ENCODE measurements at places on chromosomes 7 and 10.

GRCh38 chr7:75921479-75921878, 6.5 kb downstream of the POR start:
- no peak for DNase-seq

- DNase-seq, result no peak
These were observed 180.3 kb downstream of the NPSR1 start for GRCh38 chr7:34838329-34838728.

DNA sequence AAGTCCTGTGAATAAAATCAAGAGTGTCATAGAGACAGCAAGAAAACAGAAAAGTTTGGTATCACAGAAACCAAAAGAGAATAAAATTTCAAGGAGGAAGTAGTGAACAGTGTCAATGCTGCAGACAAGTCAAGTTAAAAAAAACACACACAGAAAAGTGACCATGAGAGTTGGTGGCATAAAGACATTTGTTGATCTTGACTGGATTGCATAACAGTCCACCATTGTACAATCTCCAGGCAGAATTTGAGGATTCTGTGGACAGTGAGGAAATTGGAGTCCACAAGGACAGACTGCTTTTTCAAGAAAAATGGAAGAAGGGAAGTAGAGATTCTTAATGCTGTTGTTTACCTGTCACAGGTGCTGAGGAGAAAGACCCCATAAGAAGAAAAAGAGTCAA, 412.5 kb downstream of the PLXDC2 start:
- no peak for DNase-seq

- DNase-seq, result no peak
These were observed 40.0 kb downstream of the CUX1 start for GRCh38 chr7:101857358-101857811.

DNA sequence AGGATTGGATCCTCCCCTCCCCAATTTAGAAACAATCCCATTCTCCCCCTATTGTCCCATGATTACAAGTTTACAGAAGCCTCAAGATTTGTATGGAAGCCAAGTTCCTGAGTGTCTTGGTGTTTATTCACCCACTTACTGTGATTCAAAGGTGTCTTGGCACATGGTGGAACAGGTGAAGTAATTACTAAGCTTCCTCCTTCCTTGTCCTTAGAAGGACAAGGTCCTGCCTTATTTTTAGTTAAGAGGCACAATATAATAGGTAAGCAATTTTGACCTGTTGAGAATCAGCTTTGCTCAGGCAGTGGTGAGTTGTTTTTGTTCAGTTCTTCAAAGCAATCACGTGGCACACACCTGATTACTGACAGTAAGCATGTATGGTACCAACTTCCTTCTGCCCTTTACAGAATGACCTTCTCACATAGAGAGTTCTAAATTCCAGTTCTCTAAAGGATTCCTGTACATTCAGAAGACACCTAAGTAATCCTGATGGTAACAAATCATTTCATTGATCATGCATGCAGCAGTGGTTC, 60.7 kb upstream of the SLC13A1 start:
- no peak for DNase-seq

DNA sequence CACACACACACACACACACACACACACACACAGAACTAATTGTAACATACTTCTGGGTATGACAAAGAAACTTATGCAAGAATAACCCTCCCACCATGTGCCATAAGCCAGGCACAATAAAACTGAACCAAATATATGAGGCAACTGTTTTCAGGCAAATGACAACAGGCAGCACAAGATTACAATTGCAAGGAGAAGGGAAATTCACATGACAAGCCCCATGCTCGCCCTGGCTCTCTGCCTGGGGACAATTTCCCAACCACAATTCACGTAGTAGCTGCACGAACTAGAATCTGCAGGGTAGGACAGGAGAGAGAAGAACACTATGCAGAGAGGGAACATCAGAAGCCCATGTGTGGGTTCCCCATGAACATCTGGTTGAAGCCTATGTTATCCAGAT, 143.3 kb downstream of the CALN1 start:
- DNase-seq, result no peak

GRCh38 chr10:131694781-131695495, 205.9 kb upstream of the PPP2R2D start:
- no peak for DNase-seq

DNA sequence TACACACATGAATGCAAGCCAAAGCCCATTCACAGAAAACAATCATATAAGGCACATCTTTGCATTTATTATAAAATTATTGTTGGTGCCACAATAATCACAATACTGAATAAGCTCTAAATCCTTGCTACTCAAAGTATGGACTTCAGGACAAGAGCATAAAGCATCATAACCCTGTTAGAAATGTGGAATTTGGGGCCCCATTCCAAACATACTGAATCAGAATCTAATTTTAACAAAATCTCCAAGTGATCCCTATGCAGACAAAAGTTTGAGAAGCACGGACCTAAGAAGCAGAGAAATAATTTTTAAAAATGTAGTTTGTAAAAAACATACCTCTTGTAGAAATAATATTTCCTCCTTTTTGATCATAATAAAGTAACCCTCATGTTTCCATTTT, 199.2 kb downstream of the IMMP2L start:
- DNase-seq, result no peak

- DNase-seq, result peak; percentile 7
These were observed 90.1 kb upstream of the PIK3CG start for GRCh38 chr7:106774768-106775551.

DNA sequence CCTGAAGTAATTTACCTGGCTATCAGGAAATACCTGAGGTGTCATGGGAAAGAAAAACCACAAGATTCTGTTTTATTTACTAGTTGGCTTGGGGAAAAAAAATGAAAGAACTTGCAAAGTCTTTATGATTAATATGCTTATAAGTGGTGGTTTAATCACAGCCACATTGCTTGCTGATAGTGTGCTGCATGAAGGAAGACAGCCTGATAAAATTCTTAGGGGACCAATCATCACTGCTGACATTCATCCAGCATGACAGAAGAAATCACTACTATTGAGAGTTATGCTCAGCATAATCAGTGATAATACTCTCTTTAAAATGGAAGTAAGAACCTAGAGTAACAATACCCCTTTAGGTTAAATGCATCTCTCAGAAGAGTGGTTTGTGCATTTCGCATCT, 150.2 kb upstream of the LRRN3 start:
- DNase-seq, result no peak

DNA sequence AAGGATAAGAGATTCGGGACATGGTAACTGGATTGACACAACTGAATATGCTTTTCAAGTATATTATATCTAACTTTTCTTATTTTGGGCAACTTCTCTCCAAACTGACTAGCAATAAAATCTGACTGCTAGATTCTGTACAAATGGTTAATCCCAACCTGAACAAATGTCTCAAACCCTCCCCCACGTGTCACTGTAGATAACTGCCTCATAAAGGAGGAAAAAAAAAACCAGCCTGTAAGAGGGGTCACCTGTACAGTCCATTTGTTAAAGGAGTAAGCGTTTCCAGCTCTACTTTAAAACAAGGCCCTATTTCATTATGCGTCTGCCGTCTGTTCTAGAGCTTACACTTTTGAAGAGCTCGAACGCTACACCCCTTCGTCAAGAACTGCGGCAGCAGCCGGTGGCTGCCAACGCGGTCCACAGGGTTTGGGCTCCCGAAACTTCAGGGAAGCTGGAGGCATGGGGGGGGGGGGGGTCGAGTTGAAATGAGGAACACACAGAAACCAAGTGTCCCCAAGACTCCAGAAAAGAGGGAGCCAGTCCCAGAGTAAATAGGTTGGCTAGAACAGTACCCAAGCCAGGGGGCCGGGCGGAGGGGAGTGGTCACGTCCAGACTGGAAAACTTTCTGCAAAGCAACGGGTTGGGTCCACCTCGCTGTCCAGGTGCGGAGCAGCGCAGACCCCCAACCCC, 492 bp downstream of the COG5 start:
- DNase-seq, result no peak

- no peak for DNase-seq
These were observed 41.3 kb downstream of the CCDC6 start for GRCh38 chr10:59865101-59865500.

DNA sequence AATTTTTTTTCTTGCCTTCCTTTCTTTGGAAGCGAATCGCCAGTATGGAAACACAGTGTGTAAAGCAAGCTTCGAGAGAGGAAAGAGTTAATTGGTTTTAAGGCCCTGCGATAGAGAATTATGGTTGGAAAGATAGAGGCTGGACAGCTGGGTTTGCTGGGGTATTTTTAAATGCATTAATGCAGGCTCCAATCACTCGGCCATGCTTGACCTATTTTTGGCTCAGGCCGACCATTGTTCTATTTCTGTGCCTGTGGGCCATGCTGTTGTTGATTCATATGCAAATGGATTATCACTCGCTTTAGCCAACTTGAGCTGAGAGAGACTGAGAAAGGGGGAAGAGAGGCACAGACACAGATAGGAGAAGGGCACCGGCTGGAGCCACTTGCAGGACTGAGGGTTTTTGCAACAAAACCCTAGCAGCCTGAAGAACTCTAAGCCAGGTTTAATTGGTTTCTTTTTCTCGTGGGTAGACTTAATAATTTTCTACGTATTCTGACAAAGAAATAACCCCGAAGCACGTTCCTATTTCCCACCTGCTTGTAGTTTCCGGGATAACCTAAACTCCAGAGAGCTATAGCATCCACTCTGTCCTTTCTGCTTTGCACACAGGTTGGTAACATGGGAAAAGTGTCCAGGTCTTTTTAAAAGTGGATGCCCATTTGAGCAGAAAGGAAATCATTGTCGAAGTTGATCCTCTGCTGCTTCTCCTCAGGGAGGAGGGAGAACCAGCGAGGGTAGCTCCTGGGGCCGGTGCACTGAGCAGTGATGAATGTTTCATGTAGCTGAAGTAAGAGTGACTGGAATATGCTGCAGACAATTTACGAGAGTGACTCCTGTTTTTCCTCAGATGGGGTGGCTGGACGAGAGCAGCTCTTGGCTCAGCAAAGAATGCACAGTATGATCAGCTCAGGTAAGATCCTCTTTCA, at the start of gene HDAC9:
Gene HDAC9, plus strand, starts transcription at position 338 of the 929 bp plus-strand sequence. Its CDS starts 554 bp downstream, at position 892.
- no peak for DNase-seq

DNA sequence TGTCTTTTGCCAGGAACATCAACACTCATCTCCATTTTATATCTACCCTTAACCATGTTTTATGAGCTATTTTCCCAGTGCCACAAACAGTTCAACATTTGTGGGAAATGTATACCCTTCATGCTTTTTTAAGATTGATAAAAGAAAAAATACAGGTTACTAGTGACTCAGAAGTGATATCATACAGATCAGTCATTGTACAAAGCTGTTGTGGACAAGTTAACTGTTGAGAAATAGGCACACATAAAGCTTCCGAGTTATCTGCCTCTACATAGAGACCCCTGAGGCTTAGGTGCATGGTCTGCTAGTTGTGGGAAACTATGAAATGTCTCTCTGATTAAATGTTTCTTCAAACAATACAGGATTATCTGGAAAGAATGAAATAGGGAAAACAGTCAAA, 96.3 kb downstream of the LSM5 start:
- DNase-seq, result no peak

DNA sequence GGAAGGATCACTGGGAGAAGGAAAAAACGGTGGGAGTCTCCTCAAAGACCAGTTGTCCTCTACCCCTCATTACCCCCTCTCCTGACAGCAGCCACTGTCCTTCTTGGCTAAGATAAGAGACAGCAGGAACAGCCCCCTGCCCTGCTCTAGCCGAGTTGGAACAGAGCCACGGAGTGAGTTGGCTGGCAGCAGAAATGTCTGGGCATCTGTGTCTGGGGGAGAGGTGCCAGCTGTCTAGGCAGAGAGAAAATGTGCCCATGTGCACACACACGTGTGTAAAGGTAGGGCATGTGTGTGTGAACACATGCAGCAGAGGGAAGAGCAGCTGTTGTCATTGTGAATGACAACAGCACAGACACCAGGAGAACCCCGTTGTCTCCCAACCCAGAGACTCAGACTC, 9.4 kb upstream of the HILPDA start:
- DNase-seq, result no peak

GRCh38 chr7:155986497-155987160, 174.4 kb upstream of the SHH start:
- DNase-seq, result no peak

DNA sequence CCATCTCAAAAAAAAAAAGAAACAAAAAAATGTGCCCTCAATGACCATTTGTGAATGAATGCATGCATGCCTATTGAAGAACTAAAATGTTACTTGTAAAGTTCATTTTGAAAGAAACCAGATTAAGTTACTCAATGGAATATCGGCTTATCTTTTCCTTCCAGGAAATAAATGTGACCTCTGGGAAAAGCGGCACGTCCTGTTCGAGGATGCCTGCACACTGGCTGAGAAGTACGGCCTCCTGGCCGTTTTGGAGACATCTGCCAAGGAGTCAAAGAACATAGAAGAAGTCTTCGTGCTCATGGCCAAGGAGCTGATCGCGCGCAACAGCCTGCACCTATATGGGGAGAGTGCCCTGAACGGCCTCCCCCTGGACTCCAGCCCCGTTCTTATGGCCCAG, 21.9 kb downstream of the RAB19 start:
- DNase-seq, result no peak

- no peak for DNase-seq
These were observed 5.4 kb downstream of the OPN1SW start for GRCh38 chr7:128770233-128770632.

DNA sequence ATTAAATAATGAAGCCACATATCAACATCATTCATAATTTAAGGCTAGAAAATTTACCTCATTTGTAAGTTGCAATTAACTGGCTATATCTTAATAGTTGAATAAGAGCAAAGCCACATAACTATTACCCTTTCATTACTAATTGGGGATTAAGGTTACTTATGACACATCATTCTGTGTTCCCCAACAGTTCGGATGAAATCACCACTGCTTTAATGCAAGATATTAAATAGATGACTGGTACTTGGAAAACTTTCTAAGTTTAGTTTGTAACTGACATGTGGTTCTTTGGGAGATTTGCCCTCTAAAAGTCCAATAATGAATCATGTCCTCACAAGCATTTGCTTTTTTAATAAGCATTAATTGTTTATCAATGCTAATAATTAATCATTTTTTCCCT, 109.1 kb downstream of the MTERF1 start:
- no peak for DNase-seq

DNA sequence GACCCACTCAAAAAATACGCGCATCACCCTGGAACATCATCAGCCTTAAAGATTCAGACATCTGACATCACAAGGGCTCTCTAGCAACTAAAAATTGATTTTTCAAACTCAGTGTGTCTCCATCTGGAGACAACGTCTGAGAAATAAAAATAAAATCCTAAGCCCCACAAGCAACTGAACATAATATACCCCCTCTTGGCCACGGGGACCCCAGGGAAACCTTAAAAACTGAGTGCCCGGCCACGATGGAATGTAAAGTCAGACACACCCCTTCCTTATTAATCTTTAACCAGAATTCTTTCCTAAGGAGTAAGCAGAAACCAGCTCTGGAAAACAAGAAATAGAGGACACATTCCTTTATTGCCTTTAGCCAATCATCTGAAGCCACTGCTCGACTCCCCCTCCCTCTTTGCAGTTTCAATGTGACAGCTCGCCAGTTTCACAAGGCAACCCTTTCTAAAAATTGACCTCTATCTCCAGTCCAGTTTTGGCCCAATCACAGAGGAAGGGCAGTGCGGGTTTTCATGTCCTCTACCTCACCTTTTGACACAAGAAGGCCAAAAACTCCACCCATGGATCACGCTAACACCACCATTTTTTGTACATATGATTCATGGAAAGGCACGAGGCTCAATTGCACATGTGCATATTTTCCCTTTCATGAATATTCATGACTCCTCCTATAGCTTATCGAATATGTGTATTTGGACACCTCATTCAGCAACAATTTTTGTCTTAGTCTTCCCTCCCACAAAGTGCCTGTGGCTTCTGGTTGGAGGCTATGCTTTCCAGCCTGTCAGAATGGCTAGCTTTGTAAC, 24.2 kb downstream of the IFIT3 start:
- DNase-seq, result no peak

Data from activated gamma-delta T cell treated with anti-CD3 and anti-CD28 coated beads, Interleukin-2, amount 50 U/mL, for 16 hours (primary cell).